GM19239 (cell line): ENCODE measurements at places on chromosomes 5 and 9.

GRCh38 chr5:147483961-147484707, 25.7 kb downstream of the DPYSL3 start:
- no peak for DNase-seq

- DNase-seq = no peak
Observed at GRCh38 chr5:144017631-144018030, 152.8 kb downstream of the YIPF5 start.

DNA sequence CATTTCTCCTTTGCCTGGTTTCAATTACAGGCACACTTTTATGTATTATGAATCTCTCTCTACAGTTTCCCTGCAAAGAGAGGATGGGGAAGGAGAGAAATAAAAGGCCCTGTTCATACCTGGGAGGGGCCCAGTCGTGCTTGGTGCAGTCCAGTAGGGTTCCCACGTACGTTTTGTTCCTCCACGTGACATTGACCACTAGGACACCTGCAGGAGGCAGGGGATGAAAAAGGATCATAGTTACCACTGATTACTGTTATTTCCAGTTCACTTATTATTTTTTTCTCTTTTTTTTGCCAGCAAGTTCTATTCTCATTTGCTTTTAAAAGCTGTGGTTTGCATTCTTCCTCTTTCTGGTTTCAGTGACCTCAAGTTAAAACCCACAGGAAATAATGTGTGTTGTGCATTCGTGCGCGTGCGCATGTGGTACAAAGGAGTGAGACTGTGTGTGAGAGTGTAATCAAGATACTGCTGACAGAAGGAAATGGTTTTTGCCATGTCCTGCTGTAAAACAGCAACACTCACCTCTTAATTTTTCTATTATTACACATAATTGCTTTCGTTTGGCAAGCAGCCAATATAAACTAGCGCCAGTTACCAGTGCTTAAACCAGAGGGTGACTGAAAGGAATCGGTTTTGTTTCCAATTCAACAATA, 96.8 kb downstream of the ZNF608 start:
- DNase-seq = peak; percentile 62

DNA sequence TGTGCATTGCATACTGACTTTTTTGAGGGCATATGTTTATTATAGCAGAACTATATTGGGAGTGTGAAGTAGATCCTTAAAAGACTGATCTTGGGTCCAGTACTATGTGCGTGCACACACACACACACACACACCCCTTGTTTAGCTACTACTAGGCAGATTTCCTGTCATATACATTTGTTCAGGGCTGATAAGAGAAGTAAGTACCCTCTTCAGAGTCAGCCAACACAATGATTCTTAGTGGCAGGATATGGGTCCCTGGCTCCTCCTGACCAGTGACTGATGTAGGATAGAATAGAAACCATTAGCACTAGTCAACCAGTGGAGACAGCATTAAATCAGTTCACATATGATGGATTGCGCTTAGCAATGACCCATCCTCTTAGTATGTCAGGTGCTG, 76.2 kb upstream of the MIER3 start:
- DNase-seq = no peak

GRCh38 chr9:136202454-136203407, 2.2 kb downstream of the LHX3 start:
- no peak for DNase-seq
